Upper lobe of right lung (tissue), 1 donor: ENCODE measurements at places on chromosomes 1 and 21. TPM values are rescaled to one million over a fixed set of nuclear protein-coding genes. Genes with fewer than 3 reads are reported as not detected.

DNA sequence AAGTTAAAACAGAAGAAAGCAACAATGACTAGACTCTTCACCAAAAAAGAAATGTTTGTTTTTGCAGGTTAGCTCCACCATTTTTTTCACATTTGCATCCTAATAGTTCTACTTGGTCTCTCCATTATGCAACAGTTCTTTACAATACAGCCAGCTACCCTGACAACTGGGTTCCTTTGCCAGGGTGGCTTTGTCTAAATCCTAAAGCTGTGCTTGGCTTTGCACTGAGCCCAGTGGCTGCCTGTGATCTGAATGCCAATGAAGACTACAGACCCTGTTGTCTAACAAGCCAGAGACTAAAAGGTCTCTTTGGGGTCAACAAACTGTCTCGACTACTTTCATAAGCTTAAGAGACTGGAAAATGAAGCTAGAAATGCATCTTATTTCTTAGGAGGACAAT is 112.0 kb downstream of the AKT3 start:
- H3K4me1 ChIP-seq = no peaks in the 10 kb centered on the region
- no peak for DNase-seq
- H3K36me3 ChIP-seq = no peaks in the 10 kb centered on the region
- H3K27me3 ChIP-seq = no peaks in the 10 kb centered on the region

Gene GPR52
- total RNA-seq = 1.9 TPM

Gene AGMAT
- total RNA-seq = not detected

DNA sequence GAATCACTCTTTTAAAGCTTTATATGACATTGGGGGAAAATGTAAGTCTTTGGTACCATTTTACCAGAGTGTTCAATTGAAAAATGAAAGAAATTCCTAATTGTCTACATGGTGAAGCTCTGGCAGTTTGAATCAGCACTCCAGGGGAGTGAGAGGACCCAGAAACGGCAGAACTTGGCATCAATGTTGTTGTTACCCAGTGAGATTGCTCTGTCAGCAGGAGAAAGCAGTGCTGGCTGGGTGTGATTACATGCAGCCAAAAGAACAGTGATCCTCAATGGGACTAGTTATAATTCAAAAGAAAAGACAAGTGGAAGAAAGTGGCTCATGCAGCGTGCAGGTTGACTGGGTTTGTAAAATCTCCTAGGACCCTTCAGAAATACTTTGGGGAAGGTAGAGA is 206.4 kb downstream of the PTPRC start:
- no peak overlapping the region for H3K27ac ChIP-seq
- no peaks in the 10 kb centered on the region for H3K36me3 ChIP-seq
- no peak for DNase-seq

DNA sequence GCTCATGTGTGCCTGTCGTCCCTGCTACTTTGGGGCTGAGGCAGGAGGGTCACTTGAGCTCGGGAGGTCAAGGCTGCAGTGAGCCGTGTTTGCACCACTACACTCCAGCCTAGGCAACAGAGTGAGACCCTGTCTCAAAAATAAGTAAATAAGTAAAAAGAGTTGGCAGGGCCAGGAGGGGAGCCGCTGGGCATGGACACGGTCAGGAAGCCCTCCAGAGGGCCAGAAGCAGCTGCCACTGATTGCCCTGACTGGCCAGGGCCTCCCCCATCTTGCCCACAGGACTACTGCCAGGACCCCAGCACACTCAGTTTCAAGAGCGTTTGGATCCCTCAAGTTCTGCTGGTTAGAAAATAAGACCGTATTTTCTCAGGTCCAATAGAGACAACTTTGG is 112.2 kb upstream of the IPO9 start:
- DNase-seq = peak; percentile 32
- H3K27me3 ChIP-seq = no peaks in the 10 kb centered on the region
- H3K4me3 ChIP-seq = no peak overlapping the region
- peaks cover 67% of the 10 kb centered on the region for H3K4me1 ChIP-seq

DNA sequence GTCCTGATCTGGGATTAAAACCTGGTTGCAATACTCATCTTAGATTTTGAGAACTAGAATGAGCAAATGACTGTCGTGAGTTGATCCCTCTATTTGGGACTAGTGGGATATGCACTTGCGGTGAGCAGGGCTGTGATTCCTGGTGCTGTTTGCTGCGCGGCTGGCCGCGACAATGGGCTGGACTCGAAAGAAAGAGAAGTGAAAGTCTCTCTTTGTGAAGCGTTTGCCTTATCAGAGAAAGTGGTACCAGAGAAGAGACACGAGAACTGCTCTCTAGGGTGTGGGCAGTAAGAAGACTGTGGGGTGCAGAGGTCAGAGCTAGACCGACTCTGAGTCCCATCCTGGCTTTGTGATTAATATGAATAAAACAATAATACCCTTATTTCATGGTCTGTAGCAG is 8.6 kb downstream of the ST6GALNAC3 start:
- H3K4me1 ChIP-seq = no peaks in the 10 kb centered on the region
- no peaks in the 10 kb centered on the region for H3K27me3 ChIP-seq
- H3K27ac ChIP-seq = no peak overlapping the region

Gene ZNF683
- total RNA-seq = 1.1 TPM

DNA sequence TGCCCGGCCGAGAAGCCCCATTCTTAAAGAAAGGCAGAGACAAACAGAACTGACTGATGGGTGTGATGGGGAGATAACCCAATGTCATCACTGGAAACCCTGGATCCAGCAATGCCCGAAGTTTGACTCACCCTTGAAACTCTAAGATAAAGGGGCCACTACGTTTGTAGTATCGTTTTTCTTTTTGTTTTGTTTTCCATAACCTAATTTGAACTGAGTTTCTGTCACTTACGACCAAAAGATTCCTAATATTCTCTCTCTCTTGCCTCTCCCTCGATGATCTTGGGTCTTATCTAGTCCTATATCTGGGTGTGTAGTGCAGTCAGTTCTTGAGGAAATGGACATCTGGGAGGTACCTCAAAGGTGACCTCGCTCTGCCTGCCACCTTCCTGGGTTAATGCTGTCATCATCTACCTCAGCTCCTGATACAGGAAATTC is 57.8 kb upstream of the ID3 start:
- no peak for DNase-seq
- H3K4me3 ChIP-seq = no peak overlapping the region
- no peak overlapping the region for H3K27ac ChIP-seq
- H3K36me3 ChIP-seq = no peaks in the 10 kb centered on the region

Gene JAM2
- 38.6 TPM for total RNA-seq

Gene KIFAP3
- 25.6 TPM for total RNA-seq

Gene OR10J1
- not detected for total RNA-seq

- no peaks in the 10 kb centered on the region for H3K4me1 ChIP-seq
- no peak overlapping the region for H3K27ac ChIP-seq
- peaks cover 98% of the 10 kb centered on the region for H3K27me3 ChIP-seq
Observed at GRCh38 chr1:75129660-75129982, 4.6 kb upstream of the LHX8 start.

DNA sequence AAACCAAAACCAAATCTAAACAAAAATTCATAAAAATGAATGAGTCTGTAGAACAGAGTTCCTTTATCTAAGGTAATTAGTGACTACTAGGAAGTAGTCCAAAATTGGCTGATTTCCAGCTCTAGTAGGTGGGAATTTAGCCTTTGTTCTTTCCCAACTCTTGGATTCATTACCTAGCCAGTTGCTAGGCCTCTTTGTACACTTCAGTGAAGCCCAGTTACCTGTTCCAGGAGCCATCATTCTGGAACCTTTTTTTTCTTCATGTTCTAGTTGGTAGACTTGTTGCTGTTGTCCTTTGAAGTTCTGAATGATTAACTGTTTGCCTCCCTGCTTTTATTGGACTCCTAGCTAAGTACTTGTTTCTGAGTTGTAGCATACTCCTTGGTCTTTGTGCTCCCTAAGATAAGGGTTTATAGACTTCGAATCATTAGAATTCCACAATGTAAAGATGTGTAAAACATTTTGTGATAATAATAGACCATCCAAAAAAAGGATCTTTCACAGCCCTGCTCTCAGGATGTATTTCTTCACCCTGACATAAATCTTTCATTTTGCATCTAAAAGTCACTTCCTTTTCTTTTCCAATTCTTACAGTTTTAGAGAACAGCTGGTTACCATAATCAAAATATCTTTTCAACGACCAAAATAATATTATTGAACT is 9.8 kb downstream of the PLA2G4A start:
- H3K27me3 ChIP-seq = no peaks in the 10 kb centered on the region
- no peaks in the 10 kb centered on the region for H3K36me3 ChIP-seq

- no peaks in the 10 kb centered on the region for H3K36me3 ChIP-seq
- H3K27me3 ChIP-seq = no peaks in the 10 kb centered on the region
- H3K4me3 ChIP-seq = no peak overlapping the region
- peaks cover 35% of the 10 kb centered on the region for H3K4me1 ChIP-seq
Observed at GRCh38 chr1:91569411-91570119, 68.9 kb downstream of the CDC7 start.

DNA sequence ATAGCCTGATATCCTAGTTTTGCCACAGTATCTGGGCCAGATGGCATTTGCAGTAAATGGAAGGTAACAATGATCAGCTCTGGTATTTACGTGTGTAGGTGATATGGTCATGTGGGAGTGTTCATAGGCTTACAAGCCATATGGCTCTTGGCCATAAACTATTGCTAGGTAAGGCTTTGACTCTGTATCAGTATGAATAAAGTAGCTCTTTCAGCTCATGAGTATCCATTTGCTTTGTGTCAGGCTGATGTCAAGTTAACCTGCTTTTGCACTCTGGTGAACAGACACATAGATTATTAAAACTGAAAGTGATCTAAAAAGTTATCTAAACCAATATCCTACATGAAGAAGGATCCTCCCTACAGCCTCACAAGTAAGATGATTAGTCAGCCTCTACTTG is 69.0 kb downstream of the DDR2 start:
- H3K4me1 ChIP-seq = peaks cover 18% of the 10 kb centered on the region
- DNase-seq = no peak
- no peaks in the 10 kb centered on the region for H3K36me3 ChIP-seq
- H3K27me3 ChIP-seq = no peaks in the 10 kb centered on the region
- no peak overlapping the region for H3K4me3 ChIP-seq
- no peak overlapping the region for H3K27ac ChIP-seq

DNA sequence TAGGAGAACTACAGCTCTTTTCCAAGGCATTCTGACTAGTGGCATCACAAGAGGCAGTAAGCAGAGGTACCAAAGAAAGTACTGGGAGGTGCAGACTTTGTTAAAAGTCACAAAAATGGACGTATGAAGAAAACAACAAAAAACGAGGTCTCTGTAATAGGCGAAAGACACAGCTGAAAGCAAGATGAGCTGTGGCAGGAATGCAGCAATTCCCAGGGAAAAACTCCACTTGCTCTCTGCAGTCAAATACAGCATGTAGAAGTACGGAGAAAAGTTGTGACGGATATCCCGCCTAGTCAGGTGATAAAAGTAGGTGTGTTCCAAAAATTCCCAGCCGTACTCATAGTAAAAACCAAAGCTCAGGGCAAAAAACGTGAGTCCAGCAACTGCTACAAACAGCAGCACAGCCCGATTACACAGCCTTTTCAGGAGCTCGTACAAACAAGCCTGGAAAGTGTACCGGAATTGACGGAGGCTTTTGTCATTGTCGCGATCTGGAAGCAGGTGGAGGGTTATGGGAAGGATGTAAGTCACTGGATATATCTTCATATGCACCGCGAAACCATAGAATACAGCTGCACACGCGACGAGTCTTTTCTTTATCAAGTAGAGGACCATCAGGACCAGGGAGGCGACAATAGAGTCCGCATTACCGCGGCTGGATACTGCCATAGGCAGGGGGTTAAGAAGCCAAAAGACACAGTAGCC is 979 bp downstream of the PIGM start:
- peak overlapping the region; percentile 79 for H3K4me3 ChIP-seq
- peak overlapping the region; percentile 78 for H3K27ac ChIP-seq
- DNase-seq = no peak
- peaks cover 23% of the 10 kb centered on the region for H3K4me1 ChIP-seq

DNA sequence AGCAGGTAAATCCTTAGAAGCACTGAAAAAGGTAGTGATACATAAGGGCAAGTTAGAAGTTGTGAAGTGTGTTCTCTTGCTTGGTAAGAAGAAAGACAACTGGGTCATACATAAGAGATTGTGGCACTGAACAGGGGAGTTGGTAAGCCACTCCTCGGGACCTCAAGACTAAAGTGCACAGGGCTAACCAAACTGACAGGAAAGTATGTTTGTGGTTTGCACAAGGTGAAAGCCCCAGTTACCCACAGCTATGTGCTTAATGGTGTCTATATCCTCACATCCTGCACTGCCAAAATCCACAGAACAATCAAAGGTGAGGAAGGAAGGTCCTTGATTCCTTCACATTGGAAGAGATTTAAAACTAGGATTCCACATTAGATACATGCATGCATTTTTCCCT is 276.5 kb downstream of the DNM3 start:
- no peaks in the 10 kb centered on the region for H3K27me3 ChIP-seq
- DNase-seq = no peak
- H3K4me3 ChIP-seq = no peak overlapping the region
- no peak overlapping the region for H3K27ac ChIP-seq

GRCh38 chr1:60387175-60387574 is 313.6 kb upstream of the C1orf87 start:
- H3K4me3 ChIP-seq = no peak overlapping the region
- H3K4me1 ChIP-seq = no peaks in the 10 kb centered on the region
- no peak for DNase-seq
- H3K27me3 ChIP-seq = no peaks in the 10 kb centered on the region

DNA sequence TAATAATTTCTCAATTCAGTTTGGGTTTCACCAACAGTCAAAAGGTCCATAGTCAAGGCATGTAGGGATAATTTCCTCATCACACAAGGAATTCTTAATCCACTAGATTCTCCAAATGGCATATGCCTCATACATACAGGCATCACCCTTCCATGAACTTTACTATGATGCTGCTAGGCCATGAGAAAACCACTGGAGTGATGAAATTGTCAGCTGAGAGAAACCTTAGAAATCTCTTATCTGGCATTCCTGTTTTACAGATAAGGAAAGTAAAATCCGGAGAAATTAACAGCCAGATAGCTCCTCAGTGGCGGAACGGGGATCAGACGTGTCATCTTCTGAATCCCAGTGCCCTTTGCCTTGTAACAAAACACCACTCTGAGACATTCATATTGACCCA is 274.4 kb downstream of the NTNG1 start:
- no peaks in the 10 kb centered on the region for H3K36me3 ChIP-seq
- H3K27ac ChIP-seq = no peak overlapping the region
- DNase-seq = no peak
- H3K4me3 ChIP-seq = no peak overlapping the region
- no peaks in the 10 kb centered on the region for H3K27me3 ChIP-seq

Gene TMEM59
- 440 TPM for total RNA-seq

- no peak overlapping the region for H3K4me3 ChIP-seq
- H3K4me1 ChIP-seq = no peaks in the 10 kb centered on the region
- no peak overlapping the region for H3K27ac ChIP-seq
- H3K36me3 ChIP-seq = no peaks in the 10 kb centered on the region
- DNase-seq = no peak
Observed at GRCh38 chr1:96962216-96962615, 240.6 kb downstream of the PTBP2 start.

GRCh38 chr1:176102768-176103350 is 104.2 kb downstream of the COP1 start:
- no peak for DNase-seq
- no peaks in the 10 kb centered on the region for H3K4me1 ChIP-seq
- H3K4me3 ChIP-seq = no peak overlapping the region
- H3K27ac ChIP-seq = no peak overlapping the region

Gene FCRL2
- 0.20 TPM for total RNA-seq
